CD4-positive, alpha-beta T cell treated with Interleukin-21 for 1 hour (primary cell): ENCODE measurements at places on chromosomes 11 and 22.

DNA sequence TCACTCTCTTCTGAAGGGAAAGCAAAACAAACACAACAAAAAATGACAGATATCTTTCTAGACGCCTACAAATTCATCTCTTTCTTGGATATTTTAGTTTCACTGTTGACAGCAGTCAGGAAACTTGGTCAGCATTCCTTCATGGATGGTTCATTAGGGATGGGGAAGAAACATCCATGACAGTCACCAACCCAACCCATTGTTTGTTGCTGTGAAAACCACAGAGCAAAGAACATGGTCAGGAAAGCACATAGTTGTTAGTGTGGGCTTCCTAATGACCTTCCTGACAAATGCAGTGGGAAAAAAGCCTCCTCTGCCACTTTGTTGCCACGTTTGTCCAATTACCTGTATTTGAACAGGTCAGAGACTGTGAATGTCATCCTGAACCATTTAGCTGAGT lies 139.8 kb upstream of the SNX19 start:
- no peak for DNase-seq

DNA sequence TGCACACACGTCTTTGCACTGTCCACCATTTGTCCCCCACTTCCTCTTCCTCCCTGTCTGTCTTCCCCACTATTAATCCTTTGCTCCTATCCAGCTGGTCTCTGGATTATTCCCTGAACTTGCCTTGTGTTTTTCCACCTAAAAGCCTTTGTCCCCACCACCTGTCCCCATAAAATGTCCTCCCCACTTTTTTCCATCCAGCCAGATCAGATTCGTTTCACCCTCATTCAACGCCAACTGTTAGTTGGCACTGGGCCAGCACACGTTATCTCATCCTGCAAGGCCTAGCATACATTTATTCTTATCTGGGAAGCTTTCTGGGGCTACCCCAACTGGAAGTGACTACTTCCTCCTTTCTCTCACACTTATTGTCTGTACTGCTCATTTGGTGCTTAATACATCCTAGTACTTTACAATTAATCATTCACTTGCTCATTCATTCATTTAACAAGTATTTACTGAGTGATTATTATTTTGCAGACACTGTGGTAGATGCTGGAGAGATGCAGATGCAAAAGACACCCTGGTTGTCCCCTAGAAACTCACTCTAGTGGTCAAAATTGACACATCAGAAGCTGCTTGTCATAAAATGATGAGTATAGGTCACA lies 96.2 kb downstream of the RASSF10 start:
- DNase-seq: no peak

GRCh38 chr11:60282286-60282685 lies 1.8 kb downstream of the MS4A4A start:
- no peak for DNase-seq

- no peak for DNase-seq
Measured at GRCh38 chr11:117921893-117922292, 7.3 kb downstream of the TMPRSS13 start.

DNA sequence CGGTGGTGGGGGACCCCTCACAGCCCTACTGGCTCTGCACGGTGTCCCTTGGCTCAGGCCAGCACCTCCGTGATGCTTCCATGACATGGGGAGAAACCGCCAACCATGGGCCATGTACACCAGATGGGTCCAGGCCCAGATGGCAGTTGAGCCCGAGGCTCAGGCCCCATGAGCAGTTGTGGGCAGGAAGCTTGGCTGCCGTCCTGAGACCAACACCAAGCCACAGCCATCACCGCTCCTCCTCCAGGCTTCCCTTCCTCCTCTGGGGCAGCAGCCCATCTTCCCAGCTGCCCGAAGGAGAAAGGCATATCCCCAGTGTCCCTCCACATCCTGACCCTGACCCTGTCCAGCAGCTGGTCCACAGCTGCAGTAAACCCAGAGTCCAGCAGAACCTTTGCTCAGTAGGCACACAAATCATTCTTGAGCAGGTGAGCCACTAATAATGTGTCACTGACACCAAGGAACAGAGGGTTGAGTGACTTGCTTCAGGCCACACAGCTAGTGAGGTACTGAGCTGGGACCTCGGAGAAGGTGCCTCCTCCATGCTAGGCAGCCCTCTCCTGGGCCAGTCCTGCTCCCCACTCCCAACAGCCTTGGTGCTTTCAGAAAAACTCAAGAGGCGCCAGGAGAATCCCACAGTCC lies 204.9 kb downstream of the CTTN start:
- DNase-seq: no peak

DNA sequence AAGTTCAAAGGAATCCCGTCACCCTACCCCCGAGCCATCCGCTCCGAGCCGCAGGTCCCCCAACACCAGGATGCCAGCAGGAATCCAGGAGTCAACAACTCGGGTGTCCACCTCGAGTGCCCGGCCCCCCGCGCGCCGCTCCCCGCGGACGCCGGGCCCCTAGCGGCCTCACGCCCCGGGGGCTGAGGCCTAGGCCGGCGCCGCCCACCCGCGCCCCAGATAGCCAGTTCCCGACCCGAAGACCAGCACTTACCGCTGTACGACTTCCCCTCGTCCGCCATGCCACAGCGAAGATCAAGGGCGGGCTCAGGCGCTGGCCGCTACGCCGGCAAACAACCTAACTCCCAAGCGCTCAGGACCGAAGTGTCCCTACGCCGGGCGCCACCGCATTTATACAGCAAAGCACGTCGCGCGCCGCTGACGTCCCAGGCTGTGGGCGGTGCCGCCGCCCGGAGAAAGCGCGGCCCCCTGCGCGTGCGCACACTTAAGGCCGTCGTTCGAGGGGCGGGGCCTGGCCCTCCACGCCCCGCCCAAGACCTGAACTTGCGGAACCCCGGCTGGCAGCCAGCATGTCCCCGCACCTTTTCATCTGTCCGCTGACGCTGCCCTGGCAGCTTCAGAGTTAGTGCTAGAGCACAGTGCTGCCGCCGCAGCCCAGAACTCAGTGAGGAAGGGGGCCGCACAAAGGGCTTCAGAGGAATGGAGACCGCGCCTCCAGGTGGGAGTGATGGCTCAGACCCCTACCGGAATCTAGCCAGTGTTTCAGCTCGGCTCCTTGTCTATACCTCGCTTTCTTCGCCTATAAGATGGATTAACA lies at the start of gene NXF1:
Gene NXF1 (minus strand): TSS at position 365 of the 817 bp plus-strand sequence. CDS start 84 bp downstream, at position 281.
- DNase-seq: peak; percentile 96

- DNase-seq: no peak
Measured at GRCh38 chr22:49951000-49951677, 9.4 kb upstream of the PIM3 start.

DNA sequence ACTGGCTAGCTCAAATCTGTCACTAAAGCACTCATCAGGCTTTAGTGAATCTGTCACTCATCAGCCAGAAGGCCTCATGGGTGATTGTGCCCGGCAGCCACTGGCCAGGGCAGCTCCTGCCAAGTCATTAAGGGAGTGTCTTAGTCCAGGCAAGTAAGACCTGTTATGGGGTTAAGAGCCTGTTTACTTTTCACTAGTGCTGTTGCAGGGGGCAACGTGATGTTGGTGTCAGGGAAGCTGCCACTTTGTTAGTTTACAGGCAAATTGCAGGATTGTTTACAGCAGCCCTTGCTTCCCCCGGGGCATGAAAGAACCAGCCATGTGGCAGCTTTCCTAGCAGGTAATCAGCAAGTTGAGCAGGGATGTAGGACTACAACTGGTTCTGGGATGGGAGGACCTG lies 155.6 kb upstream of the NCAM1 start:
- no peak for DNase-seq

- no peak for DNase-seq
Measured at GRCh38 chr22:27175021-27175838, 517.8 kb downstream of the MIAT start.

- no peak for DNase-seq
Measured at GRCh38 chr22:35560824-35561223, 20.2 kb downstream of the RASD2 start.

- no peak for DNase-seq
Measured at GRCh38 chr11:12112750-12113149, 2.4 kb downstream of the MICAL2 start.

DNA sequence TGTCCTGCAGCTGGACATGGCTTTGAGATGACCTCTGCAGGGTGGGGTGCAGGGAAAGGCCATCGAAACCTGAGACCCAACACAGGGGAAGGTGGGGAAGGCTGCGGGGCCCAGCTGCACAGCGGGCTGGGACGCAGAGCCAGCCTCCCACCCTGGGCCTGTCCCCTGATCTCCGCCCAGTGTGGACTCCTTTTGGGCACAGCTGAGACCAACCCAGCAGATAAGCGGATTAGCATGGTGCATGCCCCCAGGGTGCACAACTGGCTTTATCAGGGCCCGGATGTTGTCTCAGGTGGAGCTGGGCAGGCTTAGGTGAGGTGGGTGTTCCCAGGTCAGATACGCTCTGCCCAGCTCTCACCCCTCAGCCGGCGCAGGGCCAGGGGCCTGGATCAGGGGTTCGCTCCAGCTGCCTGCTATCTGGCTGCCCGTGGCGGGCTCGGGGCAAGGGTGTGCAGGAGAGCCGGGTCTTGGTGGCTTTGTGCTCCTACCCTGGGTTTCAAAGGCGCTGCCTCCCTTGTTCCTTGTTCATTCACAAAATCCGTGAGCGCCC lies 28.1 kb upstream of the MUC5AC start:
- DNase-seq: no peak

DNA sequence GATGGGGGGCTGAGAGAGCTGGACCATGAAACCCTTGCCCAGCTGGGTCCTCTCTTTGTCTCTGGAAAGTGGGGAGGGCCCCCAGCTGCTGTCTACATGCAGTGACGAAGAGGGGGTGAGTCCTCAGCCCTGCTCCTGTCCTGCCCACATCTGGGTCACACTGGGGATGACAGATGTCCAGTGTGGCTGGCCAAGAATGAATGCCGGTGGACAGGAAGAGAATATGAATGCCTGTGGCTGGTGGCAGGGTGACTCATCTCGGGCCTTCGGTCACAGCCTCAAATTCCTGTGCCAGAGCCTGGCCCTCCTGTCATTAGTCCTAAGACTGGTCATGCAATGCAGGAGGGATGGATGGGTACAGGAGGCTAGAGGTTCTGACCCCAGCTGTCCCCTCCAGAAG lies 2.2 kb upstream of the PNPLA3 start:
- no peak for DNase-seq

DNA sequence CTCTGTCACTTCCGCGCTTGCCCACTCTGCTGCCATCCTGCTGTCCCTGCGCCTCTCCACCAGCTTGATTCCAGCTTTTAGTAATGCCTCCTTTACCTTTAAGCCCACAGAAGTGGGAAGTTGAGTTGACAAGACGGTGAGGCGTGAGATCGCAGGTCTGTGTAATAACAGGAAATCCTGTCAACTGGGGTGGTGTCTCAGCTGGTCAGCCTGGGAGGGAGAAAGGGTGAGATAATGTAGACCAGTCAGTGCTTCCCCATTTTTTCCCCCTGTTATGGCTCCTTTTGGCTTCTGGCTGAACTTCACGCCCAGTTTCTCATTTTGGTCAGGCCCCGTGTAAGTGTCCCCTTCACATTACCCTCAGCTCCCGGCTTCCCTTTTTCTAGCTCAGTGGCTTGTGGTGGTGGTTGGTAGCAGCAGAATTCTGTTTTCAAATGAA lies 98.9 kb downstream of the TRAF6 start:
- DNase-seq: peak; percentile 53

GRCh38 chr11:113572136-113572735 lies 97.0 kb upstream of the DRD2 start:
- no peak for DNase-seq

DNA sequence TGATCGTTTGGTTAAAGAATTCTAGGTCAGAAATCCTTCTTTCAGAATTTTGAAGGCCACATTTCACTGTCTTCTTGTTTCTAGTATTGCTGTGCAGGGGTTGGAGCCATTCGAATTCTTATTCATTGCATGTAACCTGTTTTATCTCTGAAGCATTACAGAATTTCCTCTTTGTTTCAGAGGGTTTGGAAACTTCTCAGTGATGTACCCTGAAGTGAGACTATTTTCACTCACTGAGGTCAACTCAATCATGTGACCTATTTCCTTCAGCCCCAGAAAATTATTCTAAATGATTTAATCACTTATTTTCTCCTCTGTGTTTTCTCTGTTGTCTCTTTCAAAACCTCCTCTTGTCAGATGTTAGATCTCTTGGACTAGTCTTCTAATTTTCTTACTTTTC lies 147.8 kb downstream of the ENTHD1 start:
- no peak for DNase-seq

- DNase-seq: no peak
Measured at GRCh38 chr22:20574920-20575353, 67.5 kb downstream of the MED15 start.

- DNase-seq: peak; percentile 68
Measured at GRCh38 chr11:119065369-119065768, 2.2 kb upstream of the VPS11 start.

DNA sequence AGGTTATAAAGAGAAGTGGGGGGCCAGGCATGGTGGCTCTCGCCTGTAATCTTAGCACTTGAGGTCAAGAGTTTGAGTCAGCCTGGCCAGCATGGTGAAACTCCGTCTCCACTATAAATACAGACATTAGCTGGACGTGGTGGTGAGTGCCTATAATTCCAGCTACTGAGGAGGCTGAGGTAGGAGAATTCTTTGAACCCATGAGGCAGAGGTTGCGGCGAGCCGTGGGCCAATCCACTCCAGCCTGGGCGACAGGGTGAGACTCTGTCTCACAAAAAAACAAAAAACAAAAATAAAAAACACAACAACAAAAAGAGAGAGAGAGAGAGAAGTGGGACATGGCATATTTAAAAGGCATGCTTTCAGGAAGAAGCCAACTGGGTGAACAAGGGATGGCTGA lies 80.1 kb upstream of the CARD18 start:
- no peak for DNase-seq

DNA sequence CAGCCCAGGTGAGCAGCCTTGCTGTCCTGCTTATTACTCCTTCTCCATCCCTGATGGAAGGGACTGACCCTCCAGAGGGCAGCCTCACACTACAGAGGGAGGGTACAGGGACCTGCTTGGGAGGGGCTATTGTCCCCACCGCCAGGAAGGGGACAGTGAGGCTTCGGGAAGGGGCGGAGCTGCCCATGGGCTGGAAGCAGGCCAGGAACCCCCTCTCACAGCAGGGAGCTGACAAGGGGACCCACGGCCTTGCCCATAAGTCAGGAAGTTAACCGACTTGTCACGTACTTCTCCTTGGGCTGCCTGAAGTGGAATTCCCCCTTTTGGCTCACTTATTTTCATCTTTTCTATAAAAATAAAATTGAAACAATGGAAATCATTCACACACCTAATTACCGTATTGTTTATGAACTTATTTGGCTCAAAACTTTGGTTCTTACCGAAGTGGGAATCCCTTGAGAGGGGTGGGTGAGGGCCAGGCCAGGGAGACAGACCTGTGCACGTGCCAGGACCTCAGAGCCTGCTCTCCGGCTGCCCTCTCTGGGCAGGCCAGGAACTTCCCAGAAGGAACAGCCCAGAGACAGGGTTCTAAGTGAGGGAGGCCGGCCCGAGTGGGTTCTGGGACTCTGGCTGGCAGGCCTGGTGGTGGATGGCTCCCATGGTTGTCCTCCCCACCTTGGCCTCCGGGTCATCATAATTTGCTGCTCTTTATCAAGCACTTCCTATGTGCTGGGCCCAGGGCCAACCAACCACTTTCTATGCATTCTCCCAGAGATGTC lies 5.8 kb downstream of the MGAT3 start:
- DNase-seq: no peak

- DNase-seq: no peak
Measured at GRCh38 chr11:6631361-6631890, 12.2 kb upstream of the TPP1 start.
